ENCODE measurements at places on chromosomes 7 and 10.

- no peak for DNase-seq
Observed at GRCh38 chr7:45973725-45974532, 52.9 kb upstream of the IGFBP3 start.

- no peak for DNase-seq
Observed at GRCh38 chr7:142571581-142571980, 177.7 kb upstream of the PRSS1 start.

DNA sequence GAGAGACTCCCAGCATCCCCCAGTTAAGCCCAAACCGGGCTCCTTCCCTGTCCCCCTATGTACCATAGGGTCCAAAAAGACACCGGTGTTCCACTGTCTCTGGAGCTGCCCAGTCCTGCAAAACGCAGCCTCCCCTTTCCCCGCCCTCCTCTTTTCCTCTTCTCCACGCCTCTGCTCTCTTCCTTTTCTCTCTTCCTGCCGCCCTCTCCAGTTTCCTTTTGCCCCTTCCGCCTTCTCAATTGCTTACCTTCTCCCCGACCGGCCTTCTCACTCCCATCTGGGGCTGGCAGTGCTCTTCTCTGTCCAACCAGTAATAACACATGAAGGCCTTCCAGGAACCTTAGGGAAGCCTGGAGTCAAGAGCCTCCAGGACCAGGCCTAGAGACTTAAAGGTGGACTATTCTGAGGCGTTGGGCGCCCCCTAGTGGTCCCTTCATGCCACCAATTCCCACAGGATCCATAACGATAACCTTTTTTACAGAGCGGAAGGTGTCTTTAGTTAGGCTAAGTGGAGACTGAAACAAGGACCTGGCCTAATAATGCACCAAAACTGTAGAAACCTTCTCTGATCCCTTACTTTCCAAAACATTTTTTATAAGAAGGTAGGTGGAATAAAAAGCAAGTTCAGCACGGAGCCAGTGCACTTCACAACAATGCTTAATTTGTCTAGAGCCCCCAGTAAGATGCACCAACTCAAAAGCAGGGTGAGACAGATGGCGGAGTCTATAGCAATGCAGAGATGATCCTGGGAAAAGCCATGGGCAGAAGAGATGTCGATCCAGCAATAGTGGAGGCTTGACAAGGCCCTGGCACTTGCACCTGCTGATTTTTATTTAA lies 27.2 kb upstream of the MSRB2 start:
- DNase-seq, result peak; percentile 83

GRCh38 chr7:133367561-133367960 lies 114.7 kb downstream of the EXOC4 start:
- no peak for DNase-seq

DNA sequence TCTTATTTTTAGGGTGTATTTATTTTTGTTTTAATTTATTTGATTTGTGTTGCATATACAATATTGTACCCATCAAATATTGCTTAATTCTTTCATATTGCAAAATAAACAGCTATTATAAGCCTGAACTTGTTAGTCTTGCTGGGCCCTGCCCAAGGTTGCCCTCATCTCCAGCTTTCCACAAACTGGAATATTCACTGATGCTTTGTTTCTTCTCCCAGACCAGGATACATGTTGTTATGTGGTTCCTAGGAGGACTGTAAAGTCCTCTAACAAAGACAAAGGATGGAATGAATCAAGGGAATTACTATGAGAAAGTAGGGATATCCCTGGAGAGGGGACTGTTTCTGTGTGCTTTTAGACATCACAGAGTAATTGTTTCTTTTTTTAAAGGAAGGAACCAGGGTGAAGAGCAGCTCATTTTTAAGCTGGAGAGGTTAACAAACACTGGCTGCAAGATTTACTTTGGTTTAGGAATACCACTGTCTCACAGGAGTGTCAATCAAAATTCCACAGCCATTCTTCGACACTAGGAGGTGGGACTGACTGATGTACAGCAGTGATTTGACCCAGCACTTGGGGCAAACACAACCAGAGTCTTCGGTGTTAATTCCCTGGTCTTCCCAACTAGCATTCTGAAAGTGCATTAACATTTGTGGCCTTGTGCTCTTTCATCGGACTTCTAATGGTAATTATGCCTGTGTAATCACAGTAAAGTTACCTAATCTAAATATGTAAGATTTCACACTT lies 14.8 kb upstream of the CD36 start:
- DNase-seq, result no peak

DNA sequence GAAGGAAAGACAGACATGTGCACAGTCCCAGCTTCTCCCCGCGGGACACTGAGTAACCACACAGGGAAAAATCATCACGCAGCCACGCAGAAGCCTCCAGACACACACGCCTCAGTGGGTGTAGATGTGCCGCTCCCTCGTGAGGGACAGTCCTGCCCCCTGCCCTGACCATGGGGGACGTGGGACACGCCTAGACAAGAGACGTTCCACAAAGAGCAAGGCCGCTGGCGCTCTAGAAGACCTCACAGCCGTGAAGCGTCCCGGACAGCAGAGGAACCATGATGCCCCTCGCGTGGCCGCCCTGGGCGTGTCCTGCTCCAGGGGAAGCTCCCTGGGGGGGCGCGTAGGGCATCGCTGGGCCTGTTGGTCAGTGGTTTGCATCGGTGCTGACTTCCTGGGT lies 210.8 kb downstream of the DNAJB6 start:
- DNase-seq, result no peak

GRCh38 chr10:125016611-125017202 lies 74.8 kb downstream of the ZRANB1 start:
- no peak for DNase-seq

DNA sequence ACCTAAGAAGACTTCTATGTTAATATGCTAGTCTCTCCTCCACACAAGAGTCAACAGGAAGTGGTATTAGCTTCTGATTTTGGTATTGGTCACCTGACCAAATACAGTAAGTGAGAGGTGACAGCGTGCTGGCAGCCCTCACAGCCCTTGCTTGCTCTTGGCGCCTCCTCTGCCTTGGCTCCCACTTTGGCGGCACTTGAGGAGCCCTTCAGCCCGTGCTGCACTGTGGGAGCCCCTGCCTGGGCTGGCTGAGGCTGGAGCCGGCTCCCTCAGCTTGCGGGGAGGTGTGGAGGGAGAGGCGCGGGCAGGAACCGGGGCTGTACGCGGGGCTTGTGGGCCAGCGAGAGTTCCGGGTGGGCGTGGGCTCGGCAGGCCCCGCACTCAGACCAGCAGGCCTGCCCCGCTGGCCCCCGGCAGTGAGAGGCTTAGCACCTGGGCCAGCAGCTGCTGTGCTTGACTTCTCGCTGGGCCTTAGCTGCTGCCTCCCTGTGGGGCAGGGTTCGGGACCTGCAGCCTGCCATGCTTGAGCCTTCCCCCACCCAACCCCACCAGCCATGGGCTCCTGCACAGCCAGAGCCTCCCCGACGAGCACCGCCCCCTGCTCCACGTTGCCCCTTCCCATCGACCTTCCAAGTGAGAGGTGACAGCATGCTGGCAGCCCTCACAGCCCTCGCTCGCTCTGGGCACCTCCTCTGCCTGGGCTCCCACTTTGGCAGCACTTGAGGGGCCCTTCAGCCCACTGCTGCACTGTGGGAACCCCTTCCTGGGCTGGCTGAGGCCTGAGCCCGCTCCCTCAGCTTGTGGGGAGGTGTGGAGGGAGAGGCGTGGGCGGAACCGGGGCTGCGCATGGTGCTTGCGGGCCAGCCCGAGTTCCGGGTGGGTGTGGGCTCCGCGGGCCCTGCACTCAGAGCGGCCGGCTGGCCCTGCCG lies 4.2 kb upstream of the ACSL5 start:
- DNase-seq, result no peak

GRCh38 chr10:11838298-11838852 lies 15.2 kb downstream of the PROSER2 start:
- DNase-seq, result no peak

- DNase-seq, result no peak
Observed at GRCh38 chr7:26688936-26689506, 175.4 kb downstream of the SKAP2 start.

DNA sequence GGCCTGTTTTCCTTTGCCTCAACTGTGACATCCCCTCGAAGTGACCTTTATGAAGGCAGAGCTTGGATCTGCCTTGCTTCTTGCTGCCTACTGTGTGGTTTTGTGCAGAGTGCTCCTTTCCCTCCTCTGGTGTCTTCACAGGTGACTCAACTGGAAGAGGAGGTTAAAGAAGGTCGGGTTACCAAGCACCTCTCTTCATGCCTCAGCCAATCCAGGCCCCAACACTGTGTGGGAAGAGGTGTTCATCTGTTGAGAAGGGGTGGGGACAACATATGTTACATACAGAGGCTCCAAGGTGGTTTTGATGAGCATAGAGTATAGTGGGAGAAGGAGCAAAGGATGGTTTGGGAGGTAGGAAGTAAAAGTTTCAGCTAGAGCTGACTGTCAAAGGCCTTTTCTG lies 155.7 kb downstream of the AUTS2 start:
- DNase-seq, result no peak

DNA sequence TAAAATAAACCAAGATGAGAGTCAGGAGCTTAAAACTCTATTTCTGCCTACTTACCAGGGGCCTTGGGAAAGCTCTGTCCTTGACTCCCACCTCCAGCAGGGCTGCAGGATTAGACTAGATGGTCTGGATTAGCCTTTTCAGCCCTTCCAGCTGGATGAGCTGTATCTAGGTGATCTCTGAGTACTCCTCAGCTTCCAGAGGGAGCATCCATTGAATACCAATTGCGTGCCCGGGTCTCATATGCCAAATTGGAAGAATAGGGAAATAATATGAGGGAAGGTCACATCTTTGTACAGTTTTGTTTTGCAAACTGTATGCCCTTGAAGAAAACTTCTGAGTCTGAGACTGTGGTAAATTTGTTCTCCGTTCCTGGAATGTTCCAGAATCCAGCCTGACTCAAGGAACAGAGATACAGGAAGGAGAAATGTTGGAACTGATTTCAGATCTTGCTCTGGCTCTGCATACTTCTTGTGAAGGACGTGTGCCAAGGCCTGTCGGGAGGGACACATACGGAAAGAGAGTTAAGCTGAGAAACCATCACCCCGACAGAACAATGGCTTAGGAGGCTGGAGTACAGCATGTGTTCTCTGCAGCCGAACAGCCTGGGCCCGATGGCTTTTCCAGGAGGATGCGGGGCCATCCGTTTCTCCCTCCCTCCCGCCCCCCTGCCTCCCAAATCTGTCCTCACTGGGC lies 44.9 kb downstream of the MINDY4 start:
- peak; percentile 58 for DNase-seq

GRCh38 chr10:116850058-116850611 lies 836 bp downstream of the ENO4 start:
- no peak for DNase-seq

GRCh38 chr7:94231305-94231704 lies 163.4 kb upstream of the COL1A2 start:
- no peak for DNase-seq

GRCh38 chr7:39535720-39536119 lies 30.5 kb upstream of the YAE1 start:
- DNase-seq, result no peak

DNA sequence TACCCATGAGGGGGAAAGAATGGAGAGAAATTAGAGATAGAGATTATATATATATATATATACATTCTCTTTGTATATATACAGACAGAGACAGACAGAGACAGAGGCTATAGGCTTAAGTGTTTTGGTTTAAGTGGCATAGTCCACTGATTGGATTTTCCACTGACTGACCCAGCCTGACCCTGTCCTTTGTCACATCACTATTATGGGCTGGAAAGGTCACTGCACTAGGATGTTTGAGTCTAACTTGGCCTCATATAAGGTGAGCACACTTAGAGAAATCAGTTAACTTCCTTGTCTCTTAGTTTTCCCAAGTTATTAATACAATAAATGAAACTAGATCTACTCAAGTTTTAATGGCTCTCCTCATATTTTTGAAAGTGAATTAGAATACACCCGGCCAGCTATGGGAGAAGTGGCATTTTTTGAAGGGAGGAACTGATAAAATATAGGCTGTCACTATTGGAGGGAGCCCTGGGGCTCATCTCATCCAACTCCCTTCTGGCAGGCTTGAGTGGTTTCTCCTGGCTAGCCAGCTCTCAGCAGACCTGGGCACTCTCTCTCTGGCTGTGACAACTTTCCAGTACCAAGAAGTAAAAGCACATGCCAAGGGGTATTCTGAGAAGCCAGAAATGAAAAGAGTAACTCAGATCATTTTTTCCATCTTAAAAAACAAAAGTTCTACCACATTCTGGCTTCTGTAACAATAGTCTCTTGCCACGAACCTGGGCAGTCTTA lies 455.6 kb upstream of the ANKRD30A start:
- DNase-seq, result no peak

DNA sequence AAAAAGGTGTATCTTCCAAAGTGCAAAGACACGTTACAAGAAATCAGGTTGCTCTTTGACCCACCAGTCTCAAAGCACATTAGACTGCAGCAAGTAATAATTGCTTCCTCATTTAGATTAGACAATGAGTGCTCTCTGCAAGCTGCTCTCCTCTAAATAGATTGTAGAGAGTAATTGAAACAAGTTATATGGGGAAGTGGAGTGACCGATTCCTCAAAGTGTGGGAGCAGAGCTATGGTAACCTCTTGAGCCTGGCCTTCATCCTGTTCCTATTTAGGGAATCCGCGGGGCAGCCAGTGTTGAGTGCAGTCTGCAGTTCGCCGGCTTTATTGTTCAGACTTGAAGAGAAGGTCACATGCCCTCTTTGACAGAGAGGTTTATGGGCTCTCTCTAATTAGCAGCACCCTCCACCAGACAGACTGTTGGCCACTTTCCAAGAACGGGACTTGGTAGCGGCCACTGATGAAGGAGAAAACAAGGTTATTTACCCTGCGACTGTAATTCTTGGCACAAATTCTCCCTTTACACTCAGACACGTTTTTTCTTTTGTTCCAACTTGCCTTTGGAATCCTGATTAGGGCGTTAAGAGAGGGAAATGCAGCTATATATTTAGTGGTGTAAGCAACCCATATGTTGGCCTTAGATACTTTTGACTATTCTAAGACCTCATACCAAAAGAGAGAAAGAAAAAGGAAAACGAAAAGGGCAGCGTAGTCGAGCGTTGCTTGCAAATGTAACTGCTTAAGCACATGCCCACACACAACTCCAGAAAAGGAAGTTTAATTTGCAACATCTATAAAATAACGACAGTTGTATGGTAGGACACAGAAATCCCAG lies 107.5 kb downstream of the REEP3 start:
- DNase-seq, result peak; percentile 84

DNA sequence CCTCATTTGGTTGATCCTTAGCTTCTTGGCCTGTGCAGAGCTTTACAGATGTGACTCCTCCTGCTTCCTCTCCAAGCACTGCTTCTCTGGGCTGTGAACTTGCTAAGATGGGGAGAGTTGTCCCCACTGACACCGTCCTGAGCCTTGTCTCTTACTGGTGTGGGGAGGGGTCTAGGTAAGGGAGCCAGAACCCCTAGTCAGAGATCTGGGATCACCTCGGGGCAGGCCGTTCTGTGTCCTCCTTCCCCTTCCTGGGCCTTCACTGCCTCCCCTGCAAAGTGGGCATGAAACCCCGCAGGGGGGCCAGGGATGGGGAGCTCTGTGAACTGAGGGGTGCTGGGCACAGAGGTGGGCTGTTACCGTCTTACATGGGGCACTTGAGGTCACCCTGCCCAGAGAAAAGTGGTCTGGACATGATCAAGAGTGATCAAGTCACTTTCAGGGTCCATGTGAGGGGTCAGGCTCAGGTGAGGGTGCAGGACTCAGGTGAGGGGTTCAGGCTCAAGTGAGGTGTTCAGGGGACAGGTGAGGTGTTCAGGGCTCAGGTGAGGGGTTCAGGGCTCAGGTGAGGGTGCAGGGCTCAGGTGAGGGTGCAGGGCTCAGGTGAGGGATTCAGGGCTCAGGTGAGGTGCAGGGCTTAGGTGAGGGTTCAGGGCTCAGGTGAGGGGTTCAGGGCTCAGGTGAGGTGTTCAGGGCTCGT lies 86.2 kb downstream of the ADCY1 start:
- no peak for DNase-seq

Measured in cerebellar cortex (tissue), 1 donor.